ENCODE measurements at places on chromosomes 12 and 14.

- no peak for DNase-seq
Observed at GRCh38 chr14:61444215-61444768, 122.9 kb downstream of the PRKCH start.

- no peak for DNase-seq
Observed at GRCh38 chr14:24895622-24896021, 154.3 kb downstream of the STXBP6 start.

- DNase-seq, result no peak
Observed at GRCh38 chr12:80513211-80513610, 69.2 kb downstream of the PTPRQ start.

DNA sequence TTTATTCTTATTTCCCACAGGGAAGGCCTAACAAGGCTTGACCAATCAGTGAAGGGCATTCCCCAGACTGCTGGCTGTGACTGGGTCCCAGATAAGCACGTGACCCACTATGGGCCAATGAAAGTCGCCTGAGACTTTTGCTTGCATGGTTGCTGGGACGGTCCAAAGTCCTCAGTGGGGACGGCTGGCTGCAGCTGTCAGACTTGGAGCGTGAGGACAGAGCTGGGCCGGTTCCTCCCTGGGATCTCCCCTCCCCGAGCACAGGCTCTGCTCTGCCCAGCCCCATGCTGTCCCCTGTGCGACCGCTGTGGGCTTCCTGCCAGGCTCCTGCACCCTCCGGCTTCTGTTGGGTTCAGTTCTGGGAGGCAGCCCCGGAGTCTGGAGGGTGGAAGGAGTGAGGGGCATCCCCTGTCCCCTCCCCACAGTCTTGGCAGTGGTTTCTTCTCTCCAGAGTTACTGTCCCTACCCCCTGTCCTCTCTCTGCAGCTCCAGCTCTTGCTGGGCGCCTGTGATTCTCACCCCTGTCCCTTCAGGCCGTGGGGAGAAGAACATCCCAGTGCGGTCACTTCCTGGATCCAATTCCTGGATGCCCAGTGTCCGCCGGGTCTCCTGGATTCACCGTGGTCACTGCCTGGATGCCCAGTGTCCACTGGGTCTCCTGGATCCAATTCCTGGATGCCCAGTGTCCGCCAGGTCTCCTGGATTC lies 50.1 kb downstream of the GALNT9 start:
- no peak for DNase-seq
